Fibroblast of gingiva (primary cell): ENCODE measurements at places on chromosomes 2 and 18.
A peak's percentile ranks its signal among the peaks of the same experiment; 100 is the strongest.

GRCh38 chr18:78430131-78430758, 549.4 kb upstream of the SALL3 start:
- no peak for DNase-seq

DNA sequence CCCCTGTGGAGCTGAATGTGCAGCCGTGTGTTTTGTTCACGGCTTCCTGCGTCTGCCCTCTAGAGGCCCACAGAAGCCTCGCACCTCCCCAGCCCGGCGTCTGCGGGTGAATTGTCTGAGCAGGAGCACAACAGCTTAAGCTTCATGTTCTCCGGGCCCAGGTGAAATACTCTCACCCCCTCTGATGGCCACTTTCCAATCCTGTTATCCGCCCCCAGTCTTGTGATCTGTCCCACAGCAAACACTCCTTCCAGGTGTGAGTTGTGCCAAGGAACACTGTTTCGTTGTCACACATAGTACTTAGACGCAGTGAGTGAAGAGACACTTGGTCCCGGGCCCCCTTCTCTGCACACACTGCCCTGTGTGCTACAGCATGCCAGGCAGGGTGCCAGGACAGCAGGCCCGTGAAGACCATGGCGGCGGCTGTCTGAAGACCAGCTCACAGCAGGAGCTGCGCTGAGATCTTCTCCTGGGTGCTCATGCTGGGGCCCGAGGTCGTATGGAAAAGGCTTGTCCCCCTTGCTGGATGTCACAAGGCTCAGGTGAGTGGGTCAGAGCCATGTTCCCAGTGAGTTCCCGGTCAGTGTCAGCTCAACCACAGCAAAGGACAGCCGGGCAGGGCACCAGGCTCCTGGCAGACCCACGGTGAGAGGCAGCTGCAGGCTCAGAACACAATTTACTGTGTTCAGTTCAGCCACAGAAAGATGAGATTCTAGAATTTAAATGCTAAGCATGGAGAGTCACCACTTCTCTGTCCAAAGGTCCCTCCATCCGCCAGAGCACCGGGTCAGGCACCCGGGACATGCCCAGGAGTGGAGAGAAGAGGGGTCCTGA, 6.8 kb upstream of the PXDN start:
- DNase-seq, result peak; percentile 70

DNA sequence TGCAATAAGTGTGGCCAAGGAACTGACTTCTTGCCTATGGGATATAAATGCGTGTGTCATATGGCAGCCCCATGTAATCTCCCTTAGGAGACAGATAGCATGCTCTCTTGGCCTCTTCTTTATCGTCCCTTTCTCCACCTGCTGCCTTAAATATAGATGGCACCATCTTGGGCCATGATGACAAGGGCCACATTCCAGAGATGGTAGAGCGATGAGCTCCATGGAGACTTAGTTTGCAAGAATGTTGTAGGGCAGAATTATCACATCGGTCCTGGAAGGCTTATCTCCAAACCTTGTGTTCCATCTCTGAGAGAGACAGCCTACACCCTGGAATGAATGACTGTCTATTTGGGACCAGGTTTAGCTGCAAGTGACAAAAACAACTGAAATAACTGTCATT, 536.7 kb downstream of the TNS1 start:
- DNase-seq, result no peak

DNA sequence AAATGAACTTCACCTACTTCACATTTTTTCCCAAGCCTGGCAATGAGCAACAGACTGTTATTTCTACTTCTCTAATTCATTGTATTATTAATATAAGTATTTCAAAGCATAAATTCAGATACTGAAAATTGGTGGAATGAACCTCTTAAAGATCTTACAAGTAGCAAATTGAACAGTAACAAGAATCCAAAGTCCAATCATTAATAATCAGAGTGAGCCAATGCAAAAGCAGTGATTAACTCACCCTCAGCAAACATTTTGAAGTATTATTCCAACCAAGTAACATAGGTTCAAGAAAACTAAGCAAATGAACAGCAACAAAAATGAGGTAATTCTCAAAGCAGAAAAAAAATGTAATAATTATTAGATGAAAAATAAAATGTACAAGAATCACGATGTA, 288.1 kb upstream of the ZC3H15 start:
- no peak for DNase-seq

- DNase-seq, result no peak
Measured at GRCh38 chr18:6956999-6957398, 160.6 kb downstream of the LAMA1 start.

DNA sequence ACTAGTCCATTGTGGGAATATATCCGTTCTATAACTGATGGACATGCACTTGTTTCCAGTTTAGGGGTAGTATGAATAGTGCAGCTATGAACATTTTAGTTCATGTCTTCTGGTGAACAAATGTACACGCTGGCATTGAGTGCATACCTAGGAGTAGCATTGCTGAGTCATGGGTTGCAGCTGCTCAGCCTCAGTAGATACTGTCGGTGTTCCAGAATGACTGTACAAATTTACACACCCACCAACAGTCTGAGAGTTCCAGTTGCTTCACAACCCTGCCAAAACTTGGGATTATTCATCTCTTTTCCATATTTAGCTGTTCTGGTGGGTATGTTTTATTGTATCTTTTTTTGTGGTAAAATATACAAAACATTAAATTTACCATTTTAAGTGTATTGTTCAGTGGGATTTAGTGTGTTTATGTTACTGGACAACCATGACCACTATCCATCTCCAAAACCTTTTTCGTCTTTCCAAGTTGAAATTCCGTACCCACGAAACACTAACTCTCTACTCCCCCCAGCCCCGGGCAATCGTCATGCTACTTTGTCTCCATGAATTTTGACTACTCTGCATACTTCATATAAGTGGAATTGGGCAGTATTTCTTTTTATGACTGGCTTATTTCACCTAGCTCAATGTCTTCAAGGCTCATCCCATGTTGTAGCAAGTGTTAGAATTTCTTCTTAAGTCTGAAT, 281.0 kb downstream of the PRKCE start:
- DNase-seq, result no peak

GRCh38 chr2:99726691-99727090, 236.9 kb upstream of the REV1 start:
- DNase-seq, result no peak

DNA sequence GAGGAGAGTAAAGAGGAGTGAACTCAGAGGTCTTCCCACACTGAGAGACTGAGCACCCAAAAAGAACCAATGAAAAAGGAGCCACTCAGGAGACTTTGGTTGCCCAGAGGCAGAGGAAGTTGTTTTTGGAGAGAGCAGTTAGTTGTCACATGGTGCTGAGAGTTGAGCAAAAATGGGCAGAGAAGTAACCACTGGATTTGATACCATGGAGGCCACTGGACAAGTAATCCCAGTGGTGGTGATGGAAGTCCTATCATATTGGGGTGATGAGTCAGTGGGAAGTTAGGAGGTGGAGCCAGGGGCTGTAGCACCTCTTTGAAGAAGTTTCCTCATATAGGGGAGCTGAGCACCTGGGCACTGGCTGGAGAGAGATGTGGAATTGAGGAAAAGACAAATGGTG, 235.8 kb downstream of the TPGS2 start:
- peak; percentile 35 for DNase-seq

DNA sequence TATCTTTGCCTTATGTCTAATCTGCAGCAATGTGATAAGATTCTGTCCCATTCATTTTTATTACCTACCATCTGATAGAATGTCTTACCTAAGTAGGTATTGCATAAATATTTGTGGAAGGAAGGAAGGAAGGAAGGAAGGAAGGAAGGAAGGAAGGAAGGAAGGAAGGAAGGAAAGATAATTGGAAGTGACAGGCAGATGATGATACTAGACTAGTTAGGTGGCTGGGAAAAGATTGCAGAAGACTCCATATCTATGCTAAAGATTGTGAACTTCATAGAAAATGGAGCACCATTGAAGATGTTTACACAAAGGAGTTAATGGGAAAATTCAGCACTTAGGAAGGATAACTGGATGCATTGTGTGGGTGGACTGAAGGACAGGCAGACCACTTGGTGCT, 909.0 kb downstream of the EPHA4 start:
- DNase-seq, result no peak

DNA sequence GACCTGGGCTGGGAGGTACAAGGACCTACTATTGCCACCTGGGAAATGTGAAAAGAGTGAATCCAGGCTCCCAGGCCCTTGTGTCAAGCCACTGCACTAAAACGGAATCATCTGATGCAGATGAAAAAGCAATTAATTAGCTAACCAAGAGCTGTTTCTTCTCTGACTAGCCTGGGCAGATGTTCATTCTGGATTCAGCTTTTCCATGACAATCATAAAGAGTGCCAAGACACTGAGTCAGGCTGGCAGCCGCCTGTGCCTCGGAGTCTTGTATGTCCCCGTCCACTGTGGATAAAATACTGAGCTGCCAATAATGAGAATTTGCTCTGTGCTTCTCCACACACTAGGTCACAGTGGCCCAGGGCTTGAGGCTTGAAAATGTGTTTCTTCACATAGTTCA, 21.7 kb upstream of the LCLAT1 start:
- peak; percentile 84 for DNase-seq

- DNase-seq, result no peak
Measured at GRCh38 chr18:79523206-79523735, 127.5 kb downstream of the NFATC1 start.

GRCh38 chr18:62634458-62634857, 80.9 kb upstream of the PHLPP1 start:
- no peak for DNase-seq

DNA sequence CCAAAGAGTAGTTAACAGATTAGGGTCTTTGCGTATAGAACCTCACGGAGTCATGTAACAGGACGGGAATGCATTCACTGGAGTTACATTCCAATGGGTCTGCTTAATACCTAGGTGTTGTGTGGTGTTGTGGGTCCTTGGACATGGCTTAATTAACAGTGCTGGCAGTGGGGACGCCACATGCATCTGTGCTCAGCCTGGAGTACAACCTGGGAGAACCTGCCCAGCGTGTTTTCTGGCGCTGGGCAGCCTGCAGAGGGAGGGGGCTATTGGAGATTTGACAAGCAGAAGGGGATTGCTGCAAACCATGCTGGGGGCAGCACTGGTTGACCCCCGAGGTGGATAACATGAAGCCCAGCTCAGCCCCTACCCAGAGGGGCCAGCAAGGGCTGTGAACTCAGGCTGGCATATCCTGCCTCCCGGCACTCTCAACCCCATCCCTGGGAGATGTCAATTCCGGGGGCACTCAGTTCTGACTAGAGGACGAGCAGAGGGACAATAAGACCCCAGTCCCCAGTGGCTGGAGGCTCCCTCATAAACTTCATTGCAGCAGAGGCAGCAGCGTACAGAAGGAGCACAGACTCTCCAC, 29.3 kb upstream of the COPS8 start:
- DNase-seq, result no peak

DNA sequence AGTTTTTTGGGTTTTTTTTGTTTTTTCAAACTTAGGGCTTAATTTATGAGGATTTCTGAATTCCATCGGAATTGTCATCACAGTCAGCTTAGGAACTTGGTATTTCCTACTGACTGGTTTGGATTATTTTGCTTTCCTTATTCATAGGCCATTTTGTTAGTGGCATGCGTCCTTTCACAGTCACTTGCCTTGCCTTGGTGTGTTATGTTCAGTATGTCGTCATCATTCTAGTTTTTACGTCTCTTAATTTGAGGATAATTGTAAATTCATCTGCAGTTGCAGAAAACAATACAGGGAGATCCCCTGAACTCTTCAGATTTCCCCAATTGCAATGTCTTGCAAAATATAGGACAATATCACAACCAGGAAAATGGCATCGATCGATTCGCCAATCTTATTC, 485.3 kb downstream of the CBLN2 start:
- no peak for DNase-seq

- DNase-seq, result peak; percentile 75
Measured at GRCh38 chr2:178413472-178414265, 37.3 kb downstream of the PRKRA start.

- no peak for DNase-seq
Measured at GRCh38 chr18:51330148-51330547, 132.7 kb upstream of the MEX3C start.

GRCh38 chr2:142140434-142140845, 9.6 kb upstream of the LRP1B start:
- DNase-seq, result peak; percentile 9

GRCh38 chr2:47964722-47965434, 58.6 kb upstream of the FBXO11 start:
- no peak for DNase-seq

DNA sequence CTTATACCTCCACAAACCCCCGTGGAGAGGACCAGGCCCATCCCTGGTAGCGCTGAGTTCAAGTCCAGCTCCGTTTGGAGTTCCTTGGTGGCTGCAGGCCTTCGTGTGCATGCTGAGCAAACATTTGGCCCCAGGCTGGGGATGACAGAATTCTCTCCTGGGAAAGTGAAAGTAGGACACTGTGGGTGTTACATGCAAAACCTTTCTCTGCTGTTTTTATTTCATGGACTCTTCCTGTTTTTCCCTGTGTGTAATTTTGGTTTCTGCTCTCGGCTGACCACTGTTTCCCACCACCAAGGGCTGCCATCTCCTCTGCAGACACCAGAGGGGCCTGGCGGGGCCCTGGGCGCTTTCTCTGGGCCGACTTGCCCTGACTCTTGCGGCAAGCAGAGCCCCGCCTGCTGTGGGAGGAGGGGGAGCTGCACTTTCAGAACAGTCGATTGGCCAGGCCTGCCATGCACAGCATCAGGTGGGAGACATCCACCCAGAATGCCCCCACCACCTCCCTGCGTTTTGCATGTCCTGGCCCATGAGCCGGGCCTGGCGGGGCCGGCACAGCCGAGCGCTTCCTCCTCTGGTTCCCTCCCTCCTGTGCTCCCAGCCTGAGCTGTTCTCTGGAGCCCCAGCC, 102.4 kb downstream of the CABLES1 start:
- peak; percentile 47 for DNase-seq

DNA sequence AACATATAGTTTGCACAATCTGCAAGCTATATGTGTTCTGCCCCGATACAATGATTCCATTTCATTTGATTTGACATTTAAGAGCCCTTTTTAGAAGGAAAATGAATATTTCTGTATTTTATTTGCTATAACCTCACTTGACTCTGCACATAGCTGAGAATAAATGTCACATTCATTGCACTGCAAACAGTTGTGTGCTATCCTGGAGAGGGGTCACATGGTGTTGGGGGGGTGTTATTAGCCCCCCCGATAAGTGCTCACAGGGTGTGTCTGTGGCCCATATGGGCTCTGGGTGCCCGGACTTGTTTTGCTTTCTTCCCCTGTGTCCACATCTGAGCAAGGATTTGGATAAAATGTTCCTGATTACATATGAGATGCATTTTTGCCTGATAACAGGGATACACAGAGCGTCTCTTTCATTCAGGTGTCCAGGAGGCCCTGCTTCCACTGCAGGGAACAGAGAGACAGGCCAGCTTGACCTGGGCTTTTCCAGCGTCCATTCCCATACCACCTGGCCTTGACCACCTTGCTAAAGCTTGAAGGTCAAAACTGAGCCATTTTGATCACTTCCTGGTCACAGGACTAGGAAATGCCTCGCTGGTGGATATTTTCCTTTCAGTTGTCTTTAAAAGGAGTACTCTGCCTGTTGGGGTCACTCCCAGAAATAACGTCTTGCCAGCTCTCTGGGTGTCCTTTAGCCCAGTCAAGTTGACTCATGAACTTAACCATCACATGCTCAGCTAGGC, 38.4 kb upstream of the ID2 start:
- no peak for DNase-seq

- no peak for DNase-seq
Measured at GRCh38 chr2:220837226-220837625, 734.9 kb downstream of the EPHA4 start.
